Midbrain (tissue), 1 donor: ENCODE measurements at places on chromosomes 12 and 14.

DNA sequence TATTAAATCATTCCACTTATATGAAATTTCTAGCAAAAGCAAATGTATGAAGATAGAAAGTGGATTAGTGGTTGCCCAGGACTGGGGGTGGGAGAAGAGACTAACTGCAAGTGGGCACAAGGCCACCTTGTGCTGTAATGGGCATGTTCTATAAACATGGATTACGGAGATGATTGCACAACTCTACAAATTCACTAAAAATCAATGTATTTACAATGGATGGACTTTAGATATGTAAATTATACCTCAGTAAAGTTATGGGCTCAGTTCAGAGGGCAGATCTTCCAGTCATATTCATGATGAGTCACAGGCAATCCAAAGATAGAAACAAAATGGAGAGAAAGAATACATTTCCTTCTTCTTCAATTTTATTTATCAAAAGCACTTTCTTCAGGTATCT is 173.9 kb downstream of the NDUFA12 start:
- no peak for DNase-seq

GRCh38 chr14:40697231-40697630 is 909.4 kb upstream of the LRFN5 start:
- DNase-seq, result no peak

GRCh38 chr14:104680806-104681688 is 8.4 kb upstream of the INF2 start:
- peak; percentile 86 for DNase-seq

GRCh38 chr12:108691998-108692808 is 39.1 kb downstream of the CORO1C start:
- DNase-seq, result peak; percentile 85

GRCh38 chr14:55897031-55897430 is 221.2 kb upstream of the PELI2 start:
- DNase-seq, result no peak

DNA sequence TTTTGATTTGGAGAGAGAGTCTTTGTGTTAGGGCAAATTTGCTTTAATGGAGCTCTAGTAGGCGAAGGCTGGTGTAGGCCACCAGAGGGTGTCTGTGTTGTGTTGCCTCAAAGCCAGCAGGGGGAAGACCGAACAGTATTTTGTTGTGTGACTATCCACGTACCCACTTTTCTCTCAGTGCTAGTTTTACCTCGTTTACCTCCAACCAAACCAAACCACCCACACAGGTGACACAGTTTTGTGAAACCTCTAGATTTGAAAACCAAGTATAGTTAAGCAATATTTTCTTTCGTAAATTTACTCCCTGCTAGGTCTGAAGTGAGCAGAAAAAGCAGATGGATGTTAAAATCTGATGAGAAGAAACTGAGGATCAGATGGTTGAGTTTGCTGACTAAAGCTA is 36.3 kb upstream of the NPFF start:
- DNase-seq, result peak; percentile 77

DNA sequence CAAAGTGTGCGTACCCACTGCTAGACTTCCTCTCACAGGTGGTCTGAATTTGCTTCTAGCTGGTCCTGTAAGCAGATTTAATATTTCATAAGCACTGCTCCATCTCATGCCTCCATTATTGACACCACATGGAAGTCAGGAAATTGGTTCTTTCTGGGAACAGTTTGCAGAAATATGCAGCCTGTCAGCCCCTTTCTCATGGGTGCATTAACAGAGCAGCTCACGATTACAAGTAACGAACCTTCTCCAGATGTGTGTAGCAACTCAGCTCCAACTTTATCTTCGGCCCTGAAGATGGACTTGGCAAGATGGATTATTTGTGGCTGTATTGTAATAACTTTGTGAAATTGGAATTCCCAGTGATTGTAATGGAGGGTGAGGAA is 214.5 kb upstream of the DDHD1 start:
- no peak for DNase-seq

- no peak for DNase-seq
Observed at GRCh38 chr14:69886453-69887242, 7.4 kb downstream of the SMOC1 start.

DNA sequence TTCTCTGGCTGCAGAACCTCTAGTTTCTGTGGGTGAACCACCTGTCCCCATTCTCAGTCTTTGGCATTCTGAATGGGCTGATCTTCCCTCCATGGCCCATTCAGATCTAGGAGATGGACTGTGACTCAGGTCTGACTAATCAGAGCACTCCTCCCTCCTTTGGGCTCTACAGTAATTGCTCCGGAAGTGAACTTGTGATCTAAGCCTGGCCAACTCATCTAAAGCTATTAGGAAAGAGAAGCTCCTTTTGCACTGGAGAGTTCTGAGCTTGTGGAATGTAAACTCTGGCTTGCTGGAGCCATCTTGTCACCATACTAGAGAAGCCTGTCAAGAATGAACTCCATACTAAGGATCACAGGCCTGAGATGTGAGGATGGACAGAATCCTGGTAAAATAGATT is 168.2 kb downstream of the SUDS3 start:
- DNase-seq, result no peak

- no peak for DNase-seq
Observed at GRCh38 chr12:116343331-116343884, 65.9 kb upstream of the MED13L start.

DNA sequence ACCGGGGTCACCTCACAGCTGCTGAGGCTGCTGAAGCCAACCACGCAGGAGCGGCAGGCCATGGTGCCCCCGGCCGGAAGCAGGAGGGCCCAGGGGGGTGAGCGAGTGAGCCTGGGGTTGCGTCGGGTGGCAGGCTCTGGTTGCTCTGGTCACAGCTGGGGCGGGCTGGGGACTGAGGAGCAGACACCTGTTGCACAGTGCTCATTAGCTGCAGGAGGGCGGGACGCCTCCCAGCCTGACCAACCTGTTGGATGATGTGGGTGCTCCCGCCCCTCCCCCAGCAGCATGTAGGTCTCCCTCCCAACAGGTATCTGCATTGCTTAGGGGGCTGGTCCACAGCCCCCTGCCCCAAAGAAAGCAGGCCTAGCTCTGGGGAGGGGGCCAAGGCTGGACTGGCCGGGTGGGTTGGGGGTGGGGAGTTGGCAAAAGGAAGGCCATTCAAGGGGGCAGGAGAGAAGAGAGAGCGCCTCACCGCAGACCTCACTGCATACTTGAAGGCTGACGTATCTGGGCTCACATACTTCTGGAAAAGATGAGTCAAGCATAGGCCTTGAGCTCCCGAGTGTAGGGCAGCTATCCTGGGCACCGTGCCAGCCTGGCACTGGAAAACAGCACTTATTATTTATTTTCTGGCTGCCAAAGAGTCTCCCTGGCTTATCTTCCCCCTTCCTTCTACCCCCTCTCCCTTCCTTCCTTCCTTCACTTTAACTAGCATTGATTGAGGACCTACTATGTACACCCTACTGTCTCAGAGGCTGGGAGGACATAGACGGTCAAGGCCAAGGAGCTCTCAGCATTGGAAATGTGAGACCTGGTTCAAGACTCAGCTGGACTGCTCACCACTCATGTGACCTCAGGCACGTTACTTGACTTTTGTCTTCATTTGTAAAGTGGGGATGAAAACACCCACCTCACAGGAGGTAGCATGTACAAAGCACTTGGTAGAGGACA is at the start of gene KRT80:
Gene KRT80, minus strand, starts transcription at position 174 of the 951 bp plus-strand sequence. Its CDS starts 112 bp downstream, at position 62.
- DNase-seq, result no peak

DNA sequence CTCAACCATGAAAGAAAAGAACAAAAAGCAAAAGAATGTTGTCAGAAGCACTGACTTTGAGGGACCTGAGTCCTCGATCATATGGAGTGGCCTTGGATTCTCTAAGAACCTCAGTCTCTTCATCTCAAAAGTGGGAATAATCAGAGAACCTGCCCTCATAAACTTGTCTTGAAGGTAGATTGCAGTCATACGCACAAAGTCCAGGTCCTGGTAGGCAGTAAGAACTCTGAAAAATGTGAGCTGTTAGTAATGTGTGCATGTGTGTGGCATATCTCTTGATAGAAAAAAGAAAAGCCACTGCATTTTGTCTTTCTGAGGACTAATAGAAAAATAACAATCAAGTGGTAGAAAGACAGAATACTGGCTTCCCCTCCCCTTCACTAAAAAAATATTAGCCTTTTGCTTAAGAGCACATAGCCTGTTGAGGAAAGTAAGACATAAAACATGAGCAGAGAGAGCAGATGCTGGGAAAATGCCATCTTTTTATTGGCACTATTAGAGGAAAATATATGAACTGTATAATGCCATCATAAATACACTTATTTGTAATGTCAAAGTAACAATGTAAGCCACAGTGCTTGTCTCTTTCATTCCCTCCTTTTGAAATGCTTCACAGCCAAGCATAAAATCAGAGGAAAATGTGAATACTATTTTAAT is 205.1 kb upstream of the TBX3 start:
- no peak for DNase-seq

GRCh38 chr14:66281036-66281776 is 205.0 kb upstream of the CCDC196 start:
- DNase-seq, result peak; percentile 44

DNA sequence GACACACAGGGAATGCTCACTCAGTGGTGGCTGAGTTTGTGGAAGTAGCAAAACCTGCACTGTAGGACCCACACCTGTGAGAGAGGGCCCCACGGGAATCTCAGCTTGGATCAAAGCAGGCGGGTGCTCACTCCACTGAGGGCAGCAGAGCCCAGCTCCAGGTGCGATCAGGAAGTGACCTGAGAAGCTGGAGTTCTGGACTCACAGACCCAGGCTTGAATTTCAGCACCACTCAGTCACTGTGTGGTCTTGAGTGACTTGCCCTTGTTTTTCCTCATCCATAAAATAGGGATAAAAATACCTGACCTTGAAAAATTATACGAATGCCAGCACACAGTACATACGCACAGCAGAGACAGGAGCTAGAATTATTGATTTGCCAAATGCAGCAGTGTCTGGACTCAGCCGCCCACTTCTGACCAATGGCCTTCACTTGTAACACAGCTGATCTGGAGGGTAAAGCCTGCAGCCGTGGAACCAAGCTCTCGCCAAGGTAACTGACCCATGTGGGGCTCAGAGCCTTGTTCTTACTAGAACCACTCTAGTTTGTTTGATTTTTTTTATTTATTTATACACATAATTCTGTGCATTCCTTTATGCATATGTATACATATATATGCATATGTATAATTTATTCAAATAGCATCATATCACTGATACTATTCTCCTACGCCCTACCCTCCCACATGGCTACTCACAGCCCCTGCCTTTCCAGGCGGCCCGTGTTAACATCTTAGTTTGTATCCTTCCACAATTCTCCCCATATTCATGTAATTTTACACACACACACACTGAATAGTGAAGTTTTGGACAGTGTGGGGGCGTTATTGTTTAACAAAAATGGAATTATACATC is 53.9 kb downstream of the DPF3 start:
- no peak for DNase-seq

DNA sequence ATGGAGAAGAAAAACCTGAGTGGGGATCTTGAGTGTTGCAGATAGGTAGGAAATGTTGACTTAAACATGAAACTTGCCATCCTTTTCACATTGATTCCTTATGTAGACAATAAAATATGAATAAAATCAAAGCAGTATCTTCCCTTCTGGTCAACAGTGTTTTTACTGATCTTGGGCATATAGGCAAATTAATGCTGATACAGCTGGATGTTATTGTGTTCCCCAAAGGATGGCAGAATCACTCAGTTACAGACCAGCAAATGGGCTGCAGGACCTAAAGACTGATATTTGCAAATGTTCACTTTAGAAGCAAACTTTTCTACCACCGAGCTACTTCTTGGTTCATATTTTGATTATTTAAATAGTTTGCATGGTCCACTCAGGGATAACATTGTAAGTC is 33.9 kb downstream of the MTHFD1 start:
- DNase-seq, result no peak

DNA sequence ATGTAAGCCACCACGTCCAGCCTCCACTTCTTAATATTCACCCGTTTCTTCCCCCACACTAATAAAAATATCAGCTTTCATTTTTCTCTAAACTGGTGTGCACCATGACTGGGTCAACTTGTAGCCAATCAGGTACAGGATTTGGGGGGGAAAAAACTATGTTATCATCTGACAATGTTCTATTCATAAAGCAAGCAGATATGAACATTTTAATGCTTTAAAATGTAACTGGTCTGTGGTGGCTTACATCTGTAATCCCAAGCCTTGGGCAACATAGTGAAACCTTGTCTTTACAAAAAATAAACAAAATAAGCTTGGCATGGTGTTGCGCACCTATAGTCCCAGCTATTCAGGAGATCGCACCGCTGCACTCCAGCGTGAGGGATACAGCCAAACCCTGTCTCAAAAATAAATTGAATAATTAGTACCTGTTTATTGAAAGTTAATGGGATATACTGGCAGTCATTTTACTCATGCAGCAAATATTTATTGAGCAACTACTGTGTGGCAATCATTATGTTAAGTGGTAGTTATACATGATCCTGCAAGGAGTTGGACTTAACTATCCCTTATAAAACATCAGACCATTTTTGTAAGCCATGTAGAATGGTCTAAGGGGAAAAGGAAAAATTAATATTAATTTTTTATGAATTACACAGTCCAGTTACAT is 15.3 kb upstream of the ITPR2 start:
- no peak for DNase-seq

DNA sequence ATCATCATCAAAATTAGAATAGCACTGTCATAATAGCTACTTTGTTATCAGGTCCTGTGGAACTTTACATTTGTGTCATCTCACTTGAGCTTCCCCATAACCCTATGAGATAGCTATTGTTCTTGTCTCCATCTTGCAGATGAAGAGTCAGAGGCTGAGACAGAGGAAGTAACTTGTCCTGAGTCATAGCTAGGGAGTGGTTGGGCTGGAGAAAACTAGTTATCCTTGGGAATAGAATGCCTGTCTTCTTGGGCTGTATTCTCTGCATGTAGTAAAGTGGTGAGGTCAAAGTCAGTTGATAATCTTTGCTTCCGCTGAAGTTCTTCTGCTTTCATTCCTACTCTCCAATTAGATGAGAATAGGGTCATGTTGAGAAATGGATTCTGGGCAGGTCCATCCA is 117.0 kb downstream of the SMOC1 start:
- no peak for DNase-seq

DNA sequence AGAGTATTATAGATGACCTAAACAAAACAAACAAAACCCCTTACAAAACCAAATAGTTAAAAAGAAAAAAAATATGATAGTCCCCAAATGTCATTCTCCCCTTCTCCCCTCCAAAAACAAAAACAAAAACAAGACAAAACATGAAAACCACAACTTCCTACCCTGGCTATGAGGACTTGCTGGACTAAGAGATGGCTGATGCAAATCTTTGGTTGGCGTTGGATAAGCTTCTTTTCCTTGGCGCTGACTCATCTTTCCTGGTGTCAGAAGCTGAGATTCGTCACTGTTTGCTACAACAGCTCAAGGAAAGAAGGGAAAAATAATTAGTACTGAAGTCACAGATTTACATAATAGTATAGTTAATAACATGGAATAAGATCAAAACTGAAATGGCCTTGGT is 102.5 kb upstream of the BBS10 start:
- DNase-seq, result no peak

GRCh38 chr12:111322336-111323250 is 46.3 kb downstream of the PHETA1 start:
- DNase-seq, result peak; percentile 38
